ENCODE measurements at places on chromosomes 11 and 22.

- no peak for DNase-seq
Observed at GRCh38 chr11:23865341-23865975, 631.4 kb upstream of the LUZP2 start.

DNA sequence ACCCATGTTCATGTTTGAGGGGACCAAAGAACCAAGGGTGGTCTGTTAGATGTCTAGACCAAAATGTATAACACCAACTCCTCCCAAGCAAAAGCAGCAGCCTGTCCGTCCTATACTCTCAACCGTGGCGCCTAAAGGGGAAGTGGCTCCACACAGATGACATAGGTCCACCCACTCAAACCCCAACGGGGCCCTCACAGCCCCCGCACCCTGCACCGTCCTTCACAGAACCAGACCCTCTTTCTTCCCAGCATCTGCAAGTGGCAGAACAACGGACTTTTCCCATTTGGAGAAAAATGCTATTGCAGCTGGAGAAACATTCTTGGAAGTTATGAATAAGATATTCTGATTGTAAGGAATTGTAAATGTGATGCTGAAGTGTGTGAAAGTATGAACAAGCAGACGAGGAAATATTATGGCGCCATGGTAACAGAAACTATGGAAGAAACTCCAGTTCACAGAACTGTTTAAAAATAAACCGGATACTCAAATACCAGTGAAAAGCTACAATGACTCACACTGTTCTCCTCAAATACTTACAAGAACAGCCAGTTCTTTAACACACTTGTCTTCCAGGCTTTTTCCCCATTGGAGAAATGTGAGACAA lies 76.5 kb upstream of the ARFGAP3 start:
- peak; percentile 83 for DNase-seq

DNA sequence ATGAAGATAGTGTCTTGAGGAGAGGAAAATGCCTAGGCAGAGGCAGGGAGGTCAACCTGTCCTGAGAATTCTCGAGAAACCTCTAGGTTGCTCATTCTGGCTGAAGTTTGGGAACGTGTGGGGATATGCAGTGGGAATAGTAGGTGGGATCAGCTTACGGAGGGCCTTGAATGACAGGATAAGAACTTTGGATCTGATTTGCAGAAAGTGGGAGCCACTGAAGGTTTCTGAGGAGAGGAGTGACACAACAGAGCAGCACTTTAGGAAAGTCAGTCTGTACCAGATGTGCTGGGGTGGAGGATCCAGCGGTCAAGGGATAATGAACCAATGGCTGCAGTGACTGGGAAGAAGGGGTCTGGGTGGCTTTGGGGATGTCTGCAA lies 2.4 kb downstream of the CD82 start:
- DNase-seq: no peak

- no peak for DNase-seq
Observed at GRCh38 chr11:40291741-40292140, 1167.7 kb downstream of the LRRC4C start.

DNA sequence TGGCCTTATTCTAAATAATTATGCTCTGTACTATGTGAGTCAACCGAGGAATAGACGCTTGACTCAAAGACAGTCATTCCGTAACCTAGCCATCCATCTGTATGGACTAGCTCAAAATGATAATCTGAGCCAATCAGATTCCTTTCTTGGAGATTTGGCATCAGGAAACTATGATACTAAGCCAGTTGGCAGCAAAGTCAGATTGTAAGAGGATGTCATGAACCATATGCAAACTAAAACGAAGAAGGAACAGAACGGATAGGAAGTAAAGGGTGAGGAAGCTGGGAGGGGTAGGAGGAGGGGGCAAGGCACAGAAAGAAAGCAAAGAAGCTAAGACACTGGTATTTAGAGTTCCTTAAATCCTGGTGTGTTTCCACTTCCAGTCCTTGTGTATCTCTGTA lies 10.7 kb upstream of the SESN3 start:
- no peak for DNase-seq

DNA sequence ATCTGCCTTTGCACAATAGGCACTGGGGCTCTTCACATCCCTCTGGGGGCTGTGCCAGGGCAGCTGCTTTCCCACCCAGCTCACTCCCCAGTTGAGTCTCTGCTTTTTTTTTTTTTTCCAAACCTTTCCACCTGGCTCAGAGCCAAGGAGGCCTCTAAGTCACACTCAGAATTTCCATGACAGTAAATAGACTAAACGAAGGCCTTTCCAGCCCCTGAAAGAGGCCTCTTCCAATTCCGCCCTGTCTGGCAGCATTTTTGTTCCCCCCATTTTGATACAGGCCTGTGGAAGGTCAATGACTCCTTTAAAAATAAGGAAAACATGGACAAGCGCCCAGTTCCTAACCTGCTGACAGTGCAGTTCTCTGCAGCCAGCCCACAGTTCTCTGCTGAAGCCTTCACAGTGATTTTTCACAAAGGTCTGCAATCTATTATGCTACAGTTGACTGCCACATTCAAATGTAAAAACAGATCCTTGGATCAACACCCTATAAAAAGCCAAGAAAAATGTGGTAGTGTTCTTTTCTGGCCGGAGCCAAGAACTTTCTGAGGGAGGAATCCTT lies 107.5 kb upstream of the SESN3 start:
- DNase-seq: no peak

GRCh38 chr11:1199241-1199750 lies 23.6 kb upstream of the MUC5B start:
- DNase-seq: no peak

Measured in germinal center (tissue), 1 donor.